ENCODE measurements at places on chromosomes 6 and 20.

- DNase-seq: no peak
Observed at GRCh38 chr6:28506807-28507475, 8.7 kb downstream of the GPX6 start.

DNA sequence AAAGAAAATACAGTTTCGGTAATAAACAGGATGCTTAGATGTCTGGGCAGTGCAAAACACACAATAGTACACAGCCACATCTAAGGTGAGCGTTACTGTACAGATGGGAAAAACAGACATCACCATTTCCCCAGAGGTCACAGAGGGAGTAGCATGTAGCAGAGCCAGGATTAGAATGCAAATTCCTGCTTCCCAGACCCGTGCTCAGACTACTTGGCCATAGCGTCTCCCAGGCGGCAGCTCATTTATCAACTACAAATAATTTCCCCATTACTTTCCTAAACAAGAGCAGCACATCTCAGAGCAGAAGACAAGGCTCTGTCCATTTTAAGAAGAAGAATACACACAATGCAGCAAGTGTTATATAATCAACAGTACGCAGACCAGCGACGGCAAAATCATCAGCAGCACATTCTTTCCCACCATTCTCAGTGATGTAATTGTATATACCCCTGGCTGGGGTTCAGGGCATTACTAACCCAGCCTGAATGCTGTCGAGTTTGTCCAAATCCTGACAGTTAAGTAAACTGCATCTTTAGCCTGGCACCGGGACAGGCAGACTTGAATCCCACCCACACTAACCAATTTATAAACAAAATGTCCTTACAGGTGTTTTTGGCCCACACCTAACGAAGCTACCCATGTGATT, 61.9 kb downstream of the CNKSR3 start:
- peak; percentile 34 for DNase-seq

DNA sequence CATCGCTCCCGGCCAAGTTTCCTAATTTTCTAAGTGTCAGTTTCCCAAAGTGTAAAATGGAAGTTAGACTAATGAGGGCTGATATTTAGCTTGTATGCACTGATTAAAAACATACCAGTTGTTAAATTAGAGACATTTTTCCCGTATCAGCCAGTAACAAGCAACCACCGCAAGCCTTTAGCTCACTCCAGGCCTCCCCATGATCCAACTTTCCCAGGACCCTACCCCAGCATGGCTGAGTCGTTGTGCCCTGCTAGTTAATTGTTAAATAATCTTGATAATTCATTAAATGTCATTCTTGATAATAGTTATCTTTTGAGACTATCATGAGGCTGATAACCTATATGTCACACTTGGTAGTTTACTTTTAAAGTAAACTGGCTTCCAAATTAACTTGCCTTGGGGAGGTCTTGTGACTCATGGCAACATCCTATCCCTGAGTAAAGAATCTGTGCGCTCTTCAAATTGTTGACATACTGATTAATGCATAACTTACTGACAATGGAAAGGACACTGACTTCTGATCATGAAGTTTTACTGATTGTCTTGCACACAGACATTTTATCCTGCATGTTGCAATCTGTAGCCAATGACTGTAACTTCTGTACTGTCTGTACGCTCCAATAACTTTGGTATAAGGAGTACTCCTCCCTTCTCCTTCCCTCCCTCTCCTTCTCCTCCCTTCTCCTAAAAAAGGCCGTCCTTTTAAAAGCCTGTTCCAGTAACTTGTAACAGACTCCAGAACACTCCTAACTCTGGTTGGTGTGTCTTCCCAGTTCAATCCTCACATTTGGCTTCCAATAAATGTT, 6.3 kb upstream of the GTF3C6 start:
- DNase-seq: no peak

GRCh38 chr20:32670773-32671455, 2.8 kb downstream of the C20orf203 start:
- DNase-seq: no peak

DNA sequence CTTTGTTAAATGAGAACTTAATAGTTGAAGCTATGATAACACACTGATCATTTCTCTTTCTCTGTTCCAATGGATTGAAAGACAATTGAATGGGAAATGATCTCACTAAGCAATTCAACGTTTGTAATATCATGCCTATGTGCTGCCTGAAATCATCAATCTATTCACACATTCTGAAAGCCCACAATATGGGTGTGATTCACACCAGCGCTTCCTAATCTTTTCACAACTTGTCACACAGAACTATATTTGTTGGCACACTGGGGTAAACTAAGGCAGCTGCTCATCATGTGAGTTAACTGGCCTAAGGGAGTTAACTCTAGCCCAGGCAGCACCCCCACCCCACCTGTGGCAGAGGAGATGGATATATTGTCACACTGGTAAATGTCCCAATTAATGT, 37.1 kb upstream of the UTRN start:
- DNase-seq: no peak

- DNase-seq: no peak
Observed at GRCh38 chr6:67594366-67594765, 1040.7 kb upstream of the ADGRB3 start.

DNA sequence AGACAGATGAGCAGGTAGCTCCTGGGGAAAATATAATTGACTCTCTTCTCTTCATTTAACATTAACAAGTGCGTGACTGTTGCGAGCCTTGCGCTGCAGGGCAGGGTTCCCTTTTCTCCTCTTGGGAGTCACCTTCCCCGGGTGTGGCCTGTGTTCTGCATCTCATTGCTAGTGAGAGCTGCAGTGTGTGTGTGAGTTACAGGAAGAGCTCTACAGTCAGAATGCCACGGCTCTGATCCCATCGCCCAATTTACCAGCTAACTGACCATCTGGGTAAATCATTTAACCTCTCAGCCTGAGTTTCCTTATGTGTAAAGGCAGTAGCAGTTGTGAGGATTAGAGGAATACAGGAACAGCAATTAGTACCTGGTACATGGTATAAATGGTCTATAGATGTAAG, 106.8 kb upstream of the NUP153 start:
- no peak for DNase-seq

DNA sequence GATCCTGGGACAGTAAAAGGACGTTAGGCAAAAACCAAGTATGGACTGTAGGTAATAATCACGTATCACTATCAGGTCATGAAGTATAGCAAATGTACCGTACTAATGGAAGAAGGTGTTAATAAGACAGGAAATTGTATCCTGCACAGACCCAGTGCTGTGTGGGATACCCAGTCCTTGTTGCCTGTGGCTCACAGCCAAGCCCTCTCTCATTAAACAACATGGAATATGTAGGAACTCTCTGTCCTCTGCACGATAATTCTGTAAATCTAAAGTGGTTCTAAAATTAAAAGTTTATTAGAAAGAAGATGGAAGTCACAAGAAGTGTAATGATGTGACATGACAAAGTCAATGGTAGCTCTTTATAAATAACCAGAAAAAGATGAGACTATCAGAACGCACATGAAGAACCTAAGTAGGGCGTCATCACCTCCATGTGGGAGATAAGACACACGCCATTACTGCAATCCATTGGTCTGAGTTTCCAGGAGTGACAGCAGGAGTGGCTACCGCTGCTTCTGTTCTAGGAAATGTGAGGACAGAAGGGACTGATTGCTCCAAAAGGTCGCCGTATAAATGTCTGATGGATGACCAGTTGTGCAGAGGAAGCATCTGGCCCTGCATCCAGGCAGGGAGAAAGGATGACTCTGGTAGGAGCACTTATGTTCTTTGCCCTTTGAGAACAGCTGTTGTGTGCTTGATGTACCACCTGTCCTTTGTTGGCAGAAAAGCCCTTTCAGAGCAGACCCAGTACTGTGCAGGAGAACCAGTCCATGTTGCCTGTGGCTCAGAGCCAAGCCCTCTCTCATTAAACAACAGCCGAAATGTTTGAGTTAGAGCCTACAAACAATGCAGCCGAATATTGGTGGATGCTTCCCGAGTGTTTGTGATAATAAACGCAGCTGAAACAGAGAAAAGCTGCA, 125.6 kb downstream of the FIG4 start:
- DNase-seq: peak; percentile 95

DNA sequence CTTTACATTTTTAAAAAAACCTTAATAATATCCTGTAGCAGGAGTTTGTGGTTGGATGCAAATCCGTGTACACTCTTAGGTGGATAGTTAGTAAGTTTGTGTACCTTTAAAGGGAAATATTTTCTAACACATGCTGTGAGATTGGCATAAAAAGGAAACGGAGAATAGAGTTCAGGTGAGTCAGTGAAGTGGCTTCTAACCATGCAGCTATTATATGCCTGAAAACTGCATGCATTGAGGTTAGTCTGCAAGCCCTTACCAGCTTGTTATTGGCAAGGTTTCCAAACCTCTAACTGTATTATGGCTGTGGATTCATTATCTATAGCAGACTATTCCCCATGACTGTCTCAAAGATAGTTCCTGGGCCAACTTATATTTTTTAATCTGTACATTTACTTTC, 420.6 kb upstream of the MMS22L start:
- no peak for DNase-seq

DNA sequence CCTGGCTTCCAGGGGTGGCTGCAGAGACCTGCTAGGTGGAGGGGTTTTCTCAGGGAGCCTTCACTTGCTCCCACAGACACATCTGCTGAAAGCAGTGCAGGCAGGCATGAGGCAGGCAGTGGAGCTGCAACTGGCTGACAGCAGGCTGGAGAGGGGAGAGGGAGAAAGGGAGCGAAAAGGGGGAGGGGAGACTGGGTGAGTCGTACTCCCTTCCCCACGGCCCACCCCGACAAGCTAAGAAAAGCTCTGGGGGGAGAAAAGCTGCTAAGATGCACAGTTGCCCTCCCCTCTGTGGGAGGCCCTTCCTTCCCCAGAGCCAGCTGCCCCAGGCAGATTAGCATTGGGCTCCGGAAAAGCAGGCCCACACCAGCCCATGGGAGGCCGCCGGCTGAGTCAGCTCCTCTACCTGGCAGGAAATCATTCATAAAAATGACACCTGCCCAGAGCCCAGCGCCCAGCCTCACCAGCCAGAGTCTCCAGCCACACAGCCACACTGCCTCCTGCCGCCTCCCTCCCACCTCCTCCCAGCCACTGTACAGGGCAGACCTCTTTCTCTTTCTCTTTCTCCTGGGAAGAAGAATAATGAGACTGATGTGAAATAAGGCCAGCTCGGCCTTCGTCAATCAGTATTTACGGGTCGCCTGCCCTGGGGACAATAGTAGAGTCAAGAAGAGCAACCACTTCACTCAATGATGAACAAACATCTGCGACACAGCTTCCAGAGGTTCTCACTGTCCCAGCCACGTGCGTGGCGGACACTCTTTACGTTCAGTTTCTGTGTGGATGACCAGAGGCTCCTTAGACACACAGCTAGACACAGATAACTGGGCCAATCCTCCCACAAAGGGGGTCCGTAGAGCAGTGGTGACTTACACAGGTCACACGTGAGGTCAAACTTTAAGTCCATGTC, 7.7 kb upstream of the C20orf203 start:
- DNase-seq: no peak

GRCh38 chr6:107620732-107621131, 130.8 kb downstream of the SOBP start:
- DNase-seq: no peak

GRCh38 chr6:33123732-33124524, 48.1 kb downstream of the HLA-DPB1 start:
- no peak for DNase-seq

- DNase-seq: no peak
Observed at GRCh38 chr20:35206802-35207201, 19.7 kb upstream of the MMP24 start.
